ENCODE measurements at places on chromosomes 12 and 14. TPM values are rescaled to one million over a fixed set of nuclear protein-coding genes. Genes with fewer than 3 reads are reported as not detected.

The RHEBL1 gene
- total RNA-seq: 2.5 TPM

The BCL2L14 gene
- 5.9 TPM for total RNA-seq

GRCh38 chr14:65079768-65080167 is 22.5 kb downstream of the MAX start:
- no peaks in the 10 kb centered on the region for H3K36me3 ChIP-seq
- DNase-seq: no peak
- no peaks in the 10 kb centered on the region for H3K27me3 ChIP-seq
- H3K27ac ChIP-seq: no peak overlapping the region
- no peak overlapping the region for H3K4me3 ChIP-seq
- peaks cover 11% of the 10 kb centered on the region for H3K4me1 ChIP-seq

DNA sequence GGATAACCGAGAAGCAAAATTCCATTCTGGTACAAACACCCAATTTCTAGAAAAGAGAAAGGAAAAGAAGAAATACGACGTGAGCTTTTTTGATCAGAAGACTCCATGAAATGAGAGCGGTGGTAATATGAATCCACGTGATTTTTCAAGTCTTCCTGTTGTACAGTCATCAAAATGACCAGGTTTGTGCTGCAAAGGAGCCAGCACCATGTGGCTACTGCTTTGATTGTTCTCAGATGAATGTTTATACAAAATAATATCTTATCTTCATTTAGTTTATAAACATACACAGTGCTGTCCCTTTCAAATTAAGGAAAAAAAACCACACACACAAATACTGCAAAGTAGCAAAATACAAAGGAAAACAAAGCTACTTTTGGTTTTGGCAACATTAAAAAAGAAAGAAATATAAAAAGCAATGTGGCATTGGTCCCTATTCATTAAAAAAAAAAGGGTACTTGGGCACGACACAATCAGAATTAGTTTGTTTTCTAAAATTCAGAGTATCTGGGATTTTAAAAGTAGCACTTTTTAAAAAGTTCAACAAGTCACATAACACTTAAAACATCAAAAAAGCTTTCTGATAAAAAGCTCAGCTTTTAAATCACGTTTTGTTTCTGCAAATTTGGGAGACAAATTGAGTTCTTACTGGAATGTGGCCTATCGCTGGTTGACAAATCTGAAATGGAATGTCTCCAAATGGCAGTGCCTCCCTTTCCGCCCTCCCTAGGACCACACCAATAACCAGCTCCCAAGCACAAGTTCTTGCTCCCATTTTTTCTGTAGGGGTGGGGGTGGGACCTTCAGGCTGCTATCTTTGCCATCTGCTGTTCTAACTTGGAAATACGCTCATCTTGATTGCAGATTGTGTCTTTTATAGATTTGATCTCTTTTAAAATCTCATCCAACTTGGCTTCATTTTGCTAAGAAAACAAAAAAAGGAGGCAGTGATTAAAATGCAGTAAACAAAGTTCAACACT is 13.2 kb upstream of the SELPLG start:
- no peak for DNase-seq
- H3K4me3 ChIP-seq: no peak overlapping the region
- peaks cover 1% of the 10 kb centered on the region for H3K36me3 ChIP-seq
- no peaks in the 10 kb centered on the region for H3K4me1 ChIP-seq

Data from Caco-2 (cell line).